ENCODE measurements at places on chromosomes 3 and 15. TPM values are rescaled to one million over a fixed set of nuclear protein-coding genes. Genes with fewer than 3 reads are reported as not detected.

The SCAANT1 gene
- total RNA-seq, result not detected

GRCh38 chr15:56017511-56017910, 24.1 kb upstream of the NEDD4 start:
- no peak overlapping the region for H3K4me3 ChIP-seq
- DNase-seq, result no peak
- no peaks in the 10 kb centered on the region for H3K36me3 ChIP-seq
- H3K27ac ChIP-seq, result no peak overlapping the region
- no peaks in the 10 kb centered on the region for H3K27me3 ChIP-seq

The TMCO5A gene
- total RNA-seq, result not detected

DNA sequence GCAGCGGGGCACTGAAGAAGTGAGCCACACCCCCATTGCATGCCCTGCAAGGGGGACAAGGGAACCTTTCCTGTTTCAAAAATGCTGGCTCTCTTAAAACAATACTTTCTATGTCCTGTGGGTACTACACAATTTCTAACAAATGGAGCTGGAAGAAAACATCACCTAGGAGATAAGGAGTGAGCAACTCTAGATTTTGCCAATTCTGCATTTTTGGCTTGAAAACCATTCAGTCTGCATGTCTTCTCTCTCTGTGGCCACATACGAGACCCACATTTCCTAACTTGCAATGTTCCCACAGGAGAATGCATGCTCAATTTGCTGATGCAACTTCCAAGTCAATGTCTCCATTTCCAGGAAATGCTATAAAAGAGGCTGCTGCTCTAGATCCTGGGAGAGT, 662.0 kb downstream of the SQOR start:
- no peak overlapping the region for H3K27ac ChIP-seq
- H3K27me3 ChIP-seq, result no peaks in the 10 kb centered on the region
- DNase-seq, result no peak
- H3K4me1 ChIP-seq, result no peaks in the 10 kb centered on the region

DNA sequence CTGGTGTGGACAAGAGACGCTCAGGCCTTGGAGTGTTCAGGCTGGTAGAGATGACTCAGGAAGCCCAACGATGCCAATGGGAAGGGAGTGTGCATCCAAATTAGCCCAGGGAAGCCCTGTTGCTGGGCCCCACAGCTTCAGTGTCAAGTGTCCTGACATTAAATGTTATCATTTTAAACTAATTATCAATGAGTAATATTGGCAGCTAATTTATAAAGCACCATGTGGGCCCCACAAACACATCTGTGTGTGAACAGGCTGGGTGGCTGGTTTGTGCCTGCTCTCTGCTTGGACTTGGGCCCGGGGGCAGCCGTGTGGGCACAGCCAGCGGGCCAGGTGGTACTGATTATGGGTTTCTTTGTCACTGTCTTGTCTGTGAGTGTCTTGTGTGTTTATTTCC, 15.0 kb downstream of the FBLN2 start:
- DNase-seq, result no peak
- no peak overlapping the region for H3K4me3 ChIP-seq
- H3K36me3 ChIP-seq, result no peaks in the 10 kb centered on the region
- no peaks in the 10 kb centered on the region for H3K27me3 ChIP-seq

- no peaks in the 10 kb centered on the region for H3K4me1 ChIP-seq
- H3K4me3 ChIP-seq, result no peak overlapping the region
- peaks cover 18% of the 10 kb centered on the region for H3K36me3 ChIP-seq
- no peaks in the 10 kb centered on the region for H3K27me3 ChIP-seq
- H3K27ac ChIP-seq, result no peak overlapping the region
Observed at GRCh38 chr3:113717818-113718217, 21.4 kb upstream of the USF3 start.

DNA sequence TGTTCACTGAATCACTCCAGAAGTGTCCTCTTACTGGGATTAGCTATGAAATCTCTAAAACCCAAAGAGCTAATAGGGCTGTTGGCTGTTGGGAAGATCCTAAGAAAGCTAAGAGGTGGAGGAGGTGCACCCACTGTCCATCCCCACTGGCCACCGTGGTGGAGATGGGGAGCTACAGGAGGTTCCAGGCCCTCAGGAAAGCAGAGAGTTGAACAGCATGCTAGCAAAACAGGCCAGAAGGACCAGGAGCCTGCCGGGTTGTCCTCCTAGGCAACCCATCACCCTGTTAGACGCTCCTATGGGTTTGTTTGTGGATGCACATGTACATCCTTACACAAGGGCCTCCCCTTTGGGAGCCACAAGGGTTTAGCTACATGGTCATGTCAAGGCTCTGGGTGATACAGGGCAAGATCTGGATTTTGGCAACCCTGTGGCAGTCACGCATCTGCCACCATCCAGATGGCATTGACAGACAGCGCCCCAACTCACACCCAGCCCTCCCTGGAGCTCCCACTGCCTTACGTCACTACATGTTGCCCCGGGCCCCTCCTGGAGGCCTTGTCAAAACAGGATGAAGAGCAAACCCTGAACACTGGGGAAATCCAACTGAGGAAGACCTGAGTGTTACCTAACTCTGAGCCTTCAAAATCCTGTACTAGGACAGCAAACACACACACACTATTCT, 208.1 kb downstream of the SLCO3A1 start:
- DNase-seq, result no peak
- no peak overlapping the region for H3K27ac ChIP-seq
- no peaks in the 10 kb centered on the region for H3K36me3 ChIP-seq
- peaks cover 3% of the 10 kb centered on the region for H3K4me1 ChIP-seq
